Stimulated activated CD8-positive, alpha-beta memory T cell treated with anti-CD3 and anti-CD28 coated beads, Interleukin-7, amount 100 ng/mL, for 1 hour (primary cell): ENCODE measurements at places on chromosomes 4 and X.

- DNase-seq = no peak
Measured at GRCh38 chr4:114615435-114615834, 16.8 kb downstream of the UGT8 start.

DNA sequence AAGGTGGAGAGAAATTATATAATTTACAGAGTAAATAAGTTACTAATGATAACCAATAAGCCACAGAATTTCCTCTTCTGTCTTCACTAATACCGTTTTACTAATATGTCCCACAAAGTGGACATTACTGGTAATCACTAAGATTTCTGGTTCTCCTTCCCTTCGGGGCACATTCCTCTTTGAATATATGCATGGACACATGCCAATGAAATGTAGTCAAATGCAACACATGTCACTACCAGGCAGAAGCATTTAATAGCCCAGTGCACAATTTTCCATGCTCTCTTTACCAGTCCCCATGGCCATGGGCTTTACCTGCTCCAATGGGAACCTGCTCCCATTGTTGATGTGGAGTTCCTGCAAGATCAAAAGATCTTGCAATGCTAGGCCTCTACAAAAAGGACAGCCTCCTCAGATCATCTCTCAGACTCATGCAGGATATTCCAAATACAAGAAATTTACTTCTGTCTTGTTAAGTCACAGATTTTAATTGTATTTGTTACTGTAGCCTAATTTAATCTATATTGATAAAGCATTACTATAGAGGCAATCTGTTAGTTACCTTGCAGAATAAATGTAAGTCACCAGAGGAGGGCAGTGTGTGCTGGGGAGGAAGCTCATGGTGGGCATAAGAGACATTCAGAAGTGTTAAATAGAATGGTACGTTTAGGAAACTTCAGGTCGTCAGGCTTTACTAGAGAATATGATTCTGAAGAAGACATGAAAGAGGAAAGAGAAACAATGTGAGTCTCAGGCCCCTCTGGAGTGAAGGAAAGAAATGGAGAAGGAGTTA lies 37.1 kb upstream of the INPP4B start:
- no peak for DNase-seq

GRCh38 chr4:33302321-33302720 lies 2582.2 kb downstream of the PCDH7 start:
- no peak for DNase-seq

- DNase-seq = no peak
Measured at GRCh38 chrX:15820106-15821073, 30.1 kb downstream of the ZRSR2 start.

DNA sequence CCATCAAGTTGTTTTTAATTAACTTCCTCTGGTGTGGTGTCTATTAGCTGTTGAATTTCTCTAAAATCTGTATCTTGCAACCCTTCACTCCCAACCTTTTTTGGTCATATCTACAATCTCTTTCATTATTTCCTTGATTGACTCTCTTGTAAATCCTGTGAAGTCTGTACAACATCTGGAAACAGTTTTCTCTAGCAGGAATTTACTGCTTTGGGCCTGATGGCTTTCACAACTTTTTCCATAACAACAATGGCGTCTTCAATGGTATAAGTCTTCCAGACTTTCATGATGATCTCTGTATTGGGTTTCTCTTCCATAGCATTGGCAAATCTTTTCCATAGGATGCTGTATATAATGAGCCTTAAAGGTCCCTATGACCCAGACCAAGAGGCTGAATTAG lies 49.0 kb downstream of the TBC1D19 start:
- no peak for DNase-seq

- DNase-seq = no peak
Measured at GRCh38 chrX:148284821-148285220, 215.6 kb upstream of the AFF2 start.

- DNase-seq = no peak
Measured at GRCh38 chrX:109793191-109793590, 60.1 kb upstream of the ACSL4 start.

- DNase-seq = no peak
Measured at GRCh38 chr4:145623831-145624230, 4.6 kb downstream of the MMAA start.

DNA sequence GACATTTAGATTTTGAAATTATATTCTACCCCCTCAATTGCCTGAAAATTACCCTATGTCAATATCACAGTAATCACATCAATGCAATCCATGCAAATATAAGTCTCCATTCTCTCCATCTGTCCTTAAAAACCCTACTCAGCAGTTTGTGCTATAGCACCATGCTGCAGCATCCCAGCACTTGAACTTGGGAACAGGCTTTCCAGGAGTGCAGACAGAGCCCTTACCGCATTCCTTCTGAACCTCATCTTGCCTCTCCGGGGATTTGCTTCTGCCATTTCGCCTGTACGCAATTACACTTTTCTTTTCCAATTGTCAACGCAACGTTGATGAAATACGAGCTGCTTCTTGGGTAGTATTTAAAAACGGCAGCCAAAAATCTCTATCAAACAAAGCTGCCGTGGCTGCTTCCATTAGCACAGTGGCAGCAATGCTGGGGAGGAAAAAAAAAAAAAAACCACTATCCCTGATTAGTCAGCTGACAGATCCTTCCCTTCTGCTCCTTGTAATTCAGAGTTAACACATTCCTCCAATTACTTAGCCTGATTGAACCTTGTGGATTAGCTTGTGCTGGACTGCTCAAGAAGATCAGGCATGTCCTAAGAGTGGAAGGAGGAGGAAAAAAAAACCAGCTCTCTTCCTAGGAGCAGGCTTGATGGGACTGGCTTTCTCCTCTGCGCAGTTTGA lies 65.6 kb downstream of the MCF2 start:
- no peak for DNase-seq

DNA sequence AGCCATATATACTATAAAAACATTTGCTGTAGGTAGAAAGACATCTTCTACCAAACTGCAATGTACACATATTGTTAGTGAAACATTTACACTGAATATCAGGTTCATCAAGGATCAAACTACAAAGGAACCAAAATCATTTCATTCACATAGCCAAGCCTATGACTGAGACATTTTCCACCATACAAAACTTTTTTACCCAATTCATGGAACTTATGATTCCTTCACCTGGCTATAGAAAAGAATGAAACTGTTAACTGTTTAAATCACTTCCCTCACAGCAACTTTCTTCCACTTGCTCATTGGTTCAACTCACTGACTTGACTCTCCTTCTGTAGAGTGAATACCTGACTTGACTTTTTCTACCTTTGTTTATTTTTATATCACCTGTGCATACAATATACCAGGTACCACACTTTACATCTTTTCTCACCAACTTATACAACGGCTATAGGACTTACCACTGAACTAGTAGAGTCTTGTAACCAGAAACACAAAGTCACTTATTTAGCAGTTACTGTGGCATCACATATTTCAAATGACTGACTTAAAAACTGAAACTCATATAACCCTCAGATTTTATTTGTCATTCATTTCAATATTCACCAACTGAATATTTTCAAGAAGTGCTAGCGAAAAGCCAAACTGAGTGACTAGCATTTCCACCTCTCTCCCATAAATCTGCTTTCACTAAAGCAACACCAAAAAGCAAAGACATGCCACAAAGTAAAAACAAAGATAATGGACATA lies 30.9 kb downstream of the CAMK2D start:
- DNase-seq = no peak

DNA sequence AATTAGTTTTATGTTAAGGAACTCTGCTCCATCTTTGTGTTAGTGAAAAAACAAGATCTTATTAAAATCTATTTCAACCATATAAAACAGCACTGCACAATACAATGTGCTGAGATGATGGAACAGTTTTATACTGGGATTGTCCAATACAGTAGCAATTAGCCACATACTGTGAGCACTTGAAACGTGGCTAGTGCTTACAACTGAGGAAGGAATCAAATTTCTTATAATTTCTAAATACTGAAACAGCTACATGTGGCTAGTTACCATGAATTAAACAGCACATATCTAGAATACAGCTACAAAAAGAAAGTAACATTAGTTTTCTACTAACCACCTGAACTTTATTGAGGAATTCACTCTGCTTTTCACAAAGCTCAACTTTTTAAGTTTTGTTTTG lies 14.7 kb downstream of the NFXL1 start:
- no peak for DNase-seq

DNA sequence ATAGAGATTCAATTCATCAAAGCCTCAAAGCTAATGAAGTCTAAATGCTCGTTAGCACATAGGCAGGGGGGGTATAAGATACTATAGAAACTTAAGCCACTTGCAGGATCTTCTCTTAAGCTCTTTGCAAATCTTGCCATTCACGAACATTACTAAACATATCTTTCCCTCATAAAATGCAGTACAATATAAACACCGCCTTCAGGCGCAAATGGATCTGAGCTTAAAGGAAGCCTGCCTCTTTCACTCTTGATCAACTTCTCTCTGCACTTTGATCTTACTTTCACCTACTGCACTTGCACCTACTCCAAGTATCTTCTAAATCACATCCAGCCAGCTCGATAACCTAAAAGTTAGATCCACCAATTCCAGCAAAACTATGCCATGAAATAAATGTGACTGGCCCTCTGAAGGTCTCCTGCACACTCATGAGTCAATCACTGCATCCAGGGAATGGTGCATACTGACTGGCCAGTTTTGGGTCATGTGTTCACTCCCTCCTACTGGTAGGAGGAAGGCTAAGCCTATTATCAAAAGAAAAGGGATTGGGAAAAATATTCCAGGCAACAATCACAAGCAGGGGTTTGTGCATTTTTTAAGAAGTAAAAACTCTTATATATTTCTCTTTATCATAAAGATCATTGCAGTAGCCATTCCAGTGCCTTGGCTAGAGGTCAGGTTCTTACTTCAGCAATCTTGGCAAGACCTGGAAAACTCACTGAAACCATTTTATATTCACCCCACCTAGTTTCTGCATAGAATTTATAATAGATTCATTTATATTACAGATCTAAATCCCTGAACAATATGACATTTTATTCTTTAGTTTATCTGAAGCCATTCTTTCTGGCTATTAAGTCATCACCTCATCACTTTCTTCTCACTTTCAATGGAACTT lies 222.0 kb downstream of the PPP3CA start:
- DNase-seq = no peak
